Lower leg skin (tissue), 4 donors: ENCODE measurements at places on chromosomes 3 and 15. TPM values are rescaled to one million over a fixed set of nuclear protein-coding genes. Genes with fewer than 3 reads are reported as not detected.

The CNTN4 gene
- total RNA-seq = 6.1 TPM

The ST8SIA2 gene
- total RNA-seq = not detected

The ARL14 gene
- not detected for total RNA-seq

The CX3CR1 gene
- total RNA-seq = 0.23 TPM

The AADACL2 gene
- 73.1 TPM for total RNA-seq

The IL17RD gene
- total RNA-seq = 5.3 TPM

The ENTPD3 gene
- total RNA-seq = 6.2 TPM

The RNU5B-1 gene
- not detected for total RNA-seq

The KLHL40 gene
- total RNA-seq = not detected

The ADGRG7 gene
- not detected for total RNA-seq

The ANAPC13 gene
- 32.8 TPM for total RNA-seq

The GUCA1C gene
- not detected for total RNA-seq

The ZMYND10 gene
- total RNA-seq = 0.74 TPM

- no peak for DNase-seq
Observed at GRCh38 chr15:47218295-47218694, 499.0 kb upstream of the SEMA6D start.

DNA sequence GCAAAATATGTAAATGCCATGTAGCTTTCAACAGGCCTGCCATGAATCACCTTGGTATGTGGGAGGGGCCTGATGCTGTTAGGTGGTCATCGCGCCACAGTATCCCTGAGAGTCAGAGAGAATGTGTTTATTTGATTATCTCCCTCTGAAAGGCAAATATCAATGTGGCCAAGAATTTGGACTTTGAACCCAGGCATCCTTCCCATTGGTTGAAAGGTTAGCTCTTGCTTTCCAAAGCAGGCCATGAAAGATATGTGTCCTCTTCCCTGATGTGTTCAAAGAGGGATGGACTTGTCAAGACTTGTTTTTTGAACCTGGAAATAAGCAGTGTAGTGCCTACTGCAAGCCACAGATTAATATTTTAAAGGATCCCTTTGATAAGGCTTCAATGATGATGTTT is 36.7 kb downstream of the SRP14 start:
- no peak for DNase-seq

DNA sequence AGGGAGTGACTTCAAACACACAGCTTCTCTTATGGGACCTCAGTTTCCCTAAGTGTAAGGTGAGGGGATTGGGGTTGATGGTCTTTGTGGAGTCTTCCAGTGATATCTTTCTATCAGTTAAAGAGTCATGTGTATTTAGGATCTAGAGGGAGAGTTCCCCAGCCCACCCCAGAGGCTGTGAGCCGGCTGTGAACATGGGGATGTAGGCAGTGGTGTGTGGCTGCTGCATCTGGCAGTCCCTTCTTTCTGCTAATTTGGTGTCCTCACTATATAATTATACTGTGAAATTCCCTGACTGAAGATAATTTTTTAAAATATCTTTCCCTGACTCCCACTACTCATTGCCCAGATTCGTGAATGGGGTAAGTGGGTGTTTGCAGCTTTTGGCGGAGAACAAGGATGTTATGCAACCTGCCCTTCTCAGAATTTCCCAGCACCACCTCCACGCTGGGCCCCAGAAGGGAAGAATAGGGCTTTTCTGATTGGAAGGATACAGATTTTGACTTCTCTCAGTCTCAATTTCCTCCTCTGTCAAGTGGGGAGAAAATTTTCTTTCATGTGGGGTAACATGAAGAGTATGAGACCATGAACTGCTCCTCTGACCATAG is 79.0 kb upstream of the RASGRF1 start:
- no peak for DNase-seq

GRCh38 chr3:25547943-25548674 is 116.6 kb downstream of the TOP2B start:
- DNase-seq = no peak

- no peak for DNase-seq
Observed at GRCh38 chr3:73575519-73575918, 49.2 kb downstream of the PDZRN3 start.

DNA sequence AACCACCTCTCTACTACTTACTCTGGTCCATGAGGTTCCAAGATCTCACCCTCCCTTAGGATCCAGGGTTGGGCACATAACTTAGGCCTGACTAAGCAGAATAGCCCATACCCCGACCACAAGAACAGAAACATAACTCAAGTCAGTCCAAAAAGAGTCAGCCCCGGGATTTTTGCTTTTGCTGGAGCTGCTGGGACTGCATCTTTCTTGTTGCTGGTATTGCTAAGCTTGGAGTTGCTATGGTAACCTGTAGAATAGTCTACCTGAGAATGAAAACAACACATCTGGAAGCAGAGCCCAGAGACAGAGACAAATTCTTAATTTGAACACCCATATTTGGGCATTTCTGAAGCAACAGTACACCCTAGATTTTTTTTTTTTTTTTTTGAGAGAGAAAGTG is 6.5 kb downstream of the RUBCN start:
- DNase-seq = no peak

DNA sequence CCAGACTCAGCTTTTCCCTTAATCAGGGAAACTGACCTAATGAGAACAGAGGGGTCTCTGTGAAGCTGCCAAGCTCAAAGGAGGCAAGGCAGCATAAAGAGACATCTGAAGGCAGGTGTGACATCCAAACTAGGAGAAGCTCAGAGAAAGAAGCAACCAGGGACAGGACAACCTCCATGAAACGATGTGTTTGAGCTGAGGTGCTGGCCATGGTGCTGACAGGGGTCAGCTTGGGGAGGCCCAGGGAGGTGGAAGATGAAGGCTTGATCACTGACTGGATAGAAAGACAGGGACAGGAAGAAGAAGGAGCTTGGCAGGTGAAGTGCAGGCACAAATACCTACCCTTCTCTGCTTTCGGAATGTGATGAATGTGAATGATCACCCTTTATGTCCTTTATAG is 179.5 kb upstream of the NSMCE3 start:
- no peak for DNase-seq

- peak; percentile 39 for DNase-seq
Observed at GRCh38 chr15:92770641-92771040, 115.1 kb upstream of the FAM174B start.

GRCh38 chr3:136142592-136142991 is 53.5 kb downstream of the MSL2 start:
- no peak for DNase-seq

DNA sequence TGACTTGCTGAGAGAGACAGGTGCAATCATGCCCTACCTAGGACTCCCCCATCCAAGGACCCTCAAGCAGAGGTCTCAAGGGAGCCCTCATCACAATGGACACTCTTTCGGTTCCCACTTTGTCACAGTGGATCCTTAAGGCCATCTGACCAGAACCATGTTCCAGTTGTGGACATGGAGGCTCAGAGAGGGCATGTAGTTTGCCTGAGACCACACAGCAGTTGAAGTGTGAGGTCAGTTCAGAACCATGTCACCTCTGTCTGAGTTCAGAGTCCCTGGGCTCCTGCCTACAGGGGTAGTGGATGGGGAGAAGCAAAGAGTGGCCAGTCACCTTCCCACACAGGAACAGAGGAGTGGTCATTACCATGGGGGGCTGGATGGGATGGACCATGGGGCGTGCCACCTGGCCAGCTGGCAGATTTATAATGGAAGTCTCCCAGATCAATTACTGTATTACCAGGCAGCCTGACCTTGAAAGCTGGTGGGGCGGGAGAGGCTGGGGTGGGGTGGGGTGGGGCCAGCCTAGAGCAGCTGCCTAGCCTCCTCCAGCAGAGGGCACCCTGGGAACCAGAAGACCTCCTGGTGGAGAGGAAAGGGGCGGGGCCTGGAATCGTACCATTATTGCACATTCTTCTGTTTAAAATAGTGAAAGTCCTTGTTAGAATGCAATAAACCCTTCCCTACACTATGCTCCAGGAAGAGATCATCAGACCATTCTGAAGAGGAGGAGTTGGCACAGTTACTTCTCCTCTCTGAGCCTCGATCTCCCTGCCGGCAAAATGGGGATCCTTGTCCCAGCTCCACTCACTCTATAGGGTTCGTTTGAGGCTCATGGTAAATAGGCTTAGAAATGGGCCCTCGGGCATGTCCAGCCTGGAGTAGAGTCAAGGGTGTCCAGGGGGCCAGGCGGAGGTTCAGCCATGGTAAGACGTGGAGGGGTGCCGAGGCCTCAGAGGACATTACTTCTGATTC is 26.9 kb upstream of the LINGO1 start:
- no peak for DNase-seq

DNA sequence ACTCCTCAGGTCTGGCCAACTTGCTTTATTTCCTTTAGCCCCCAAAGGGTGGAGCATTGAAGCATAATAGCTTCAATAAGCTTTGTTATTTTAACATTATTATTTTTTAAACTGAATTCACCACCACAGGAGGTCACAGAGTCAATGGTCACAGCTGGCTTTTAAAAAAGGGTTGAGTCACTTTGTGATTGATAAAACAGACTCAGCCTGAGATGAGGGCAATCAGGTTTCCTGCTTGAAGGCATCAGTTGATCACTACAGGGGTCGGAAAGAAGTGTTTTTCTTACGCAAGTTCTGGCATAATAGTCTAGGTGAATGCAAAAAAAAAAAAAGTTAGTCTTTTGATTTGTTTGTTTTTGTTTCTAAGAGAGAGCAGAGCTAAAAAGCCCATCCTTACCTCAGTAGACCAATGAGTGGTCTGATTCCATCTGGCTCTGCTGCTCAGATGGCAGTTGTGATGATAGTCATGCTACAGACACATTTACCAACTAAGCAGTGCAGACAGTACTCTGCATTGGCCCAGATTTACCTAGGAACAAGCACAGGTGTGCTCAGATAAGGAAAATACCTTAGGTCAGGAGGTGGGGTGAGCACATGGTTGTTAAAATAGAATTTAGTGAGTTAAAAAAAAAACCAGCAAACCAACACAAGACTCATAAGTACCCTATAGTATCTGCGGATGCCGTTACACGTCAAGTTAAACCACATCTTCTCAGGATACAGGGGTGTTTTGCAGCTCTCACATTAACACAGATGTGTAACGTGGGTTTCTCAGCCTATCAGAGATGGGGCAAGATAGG is 22.6 kb downstream of the ZNF80 start:
- no peak for DNase-seq

DNA sequence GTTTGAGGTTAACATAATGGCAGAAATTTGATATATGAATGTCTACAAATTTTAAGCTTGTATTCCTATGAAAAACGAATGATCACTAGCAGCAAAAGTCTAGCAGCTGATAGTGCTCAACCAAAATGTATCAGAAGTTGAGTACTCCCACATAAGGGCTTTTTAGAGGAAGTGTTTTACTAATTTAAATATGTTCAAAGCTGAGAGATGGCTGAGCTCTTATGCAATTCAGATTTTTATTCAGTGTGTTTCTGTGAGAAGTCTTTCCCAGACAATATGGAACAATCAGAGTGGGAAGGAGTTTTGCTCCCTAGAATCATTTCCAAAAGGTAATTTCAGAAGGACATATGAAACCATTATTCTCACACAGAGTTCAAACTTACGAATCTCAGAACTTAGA is 327.0 kb downstream of the ZPLD1 start:
- no peak for DNase-seq

DNA sequence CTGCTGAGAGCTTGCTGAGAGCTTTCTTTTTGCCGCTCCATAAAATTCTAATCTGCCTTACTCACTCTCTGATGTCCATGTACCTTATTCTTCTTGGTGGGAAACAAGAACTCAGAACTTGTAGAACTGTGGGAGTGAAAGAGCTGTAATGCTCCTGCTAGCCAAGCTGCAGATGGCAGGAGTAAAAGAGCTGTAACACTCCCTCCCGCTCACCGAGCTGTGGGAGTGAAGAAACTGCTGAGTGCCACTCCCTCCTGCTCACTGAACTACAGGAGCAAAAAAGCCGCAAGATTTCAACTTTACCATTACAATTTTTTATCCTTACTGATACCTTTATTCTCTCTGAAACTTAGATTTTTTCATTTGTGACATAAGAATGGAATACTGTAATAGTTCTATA is 199.1 kb downstream of the SI start:
- DNase-seq = no peak

DNA sequence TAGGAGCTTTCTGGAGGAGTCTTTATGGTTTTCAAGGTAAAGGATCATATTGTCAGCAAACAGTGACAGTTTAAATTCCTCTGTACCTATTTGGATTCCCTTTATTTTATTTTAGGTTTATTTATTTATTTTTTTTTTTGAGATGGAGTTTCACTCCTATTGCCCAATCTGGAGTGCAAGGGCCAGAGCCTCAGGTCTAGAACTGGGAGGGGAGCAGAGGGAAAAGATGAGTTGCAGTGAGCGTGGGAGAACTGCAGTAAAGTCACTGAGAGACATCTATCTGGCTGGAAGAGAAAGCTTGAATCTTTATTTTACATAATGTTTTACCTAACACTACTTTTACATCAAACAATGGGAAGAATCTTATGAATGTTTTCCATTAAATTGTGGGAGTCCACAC is 49.5 kb upstream of the GK5 start:
- DNase-seq = no peak

- DNase-seq = no peak
Observed at GRCh38 chr3:20396335-20396734, 210.3 kb upstream of the SGO1 start.

GRCh38 chr15:90838139-90838538 is 30.2 kb upstream of the FURIN start:
- DNase-seq = no peak

DNA sequence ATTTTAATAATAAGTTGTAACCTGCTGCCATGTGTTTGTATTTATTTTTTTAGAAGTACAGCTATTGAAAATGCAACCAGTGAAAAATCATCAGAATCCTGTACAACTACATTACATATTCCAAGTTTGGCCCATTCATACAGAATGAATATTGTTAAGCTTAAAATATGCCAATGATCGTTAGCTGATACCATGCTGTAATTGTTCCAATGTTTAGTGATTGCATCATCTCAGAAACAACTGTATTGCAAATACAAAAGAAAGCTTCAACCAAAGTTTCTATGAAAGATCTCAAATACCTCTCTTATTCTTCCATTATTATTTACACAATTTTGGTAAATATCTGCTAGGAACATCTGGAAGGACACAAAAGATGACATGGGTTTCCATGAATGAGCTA is 51.6 kb upstream of the ALCAM start:
- DNase-seq = no peak

GRCh38 chr3:5191555-5192304 is 4.2 kb downstream of the EDEM1 start:
- DNase-seq = no peak

- DNase-seq = no peak
Observed at GRCh38 chr3:161221806-161222600, 892 bp downstream of the NMD3 start.

DNA sequence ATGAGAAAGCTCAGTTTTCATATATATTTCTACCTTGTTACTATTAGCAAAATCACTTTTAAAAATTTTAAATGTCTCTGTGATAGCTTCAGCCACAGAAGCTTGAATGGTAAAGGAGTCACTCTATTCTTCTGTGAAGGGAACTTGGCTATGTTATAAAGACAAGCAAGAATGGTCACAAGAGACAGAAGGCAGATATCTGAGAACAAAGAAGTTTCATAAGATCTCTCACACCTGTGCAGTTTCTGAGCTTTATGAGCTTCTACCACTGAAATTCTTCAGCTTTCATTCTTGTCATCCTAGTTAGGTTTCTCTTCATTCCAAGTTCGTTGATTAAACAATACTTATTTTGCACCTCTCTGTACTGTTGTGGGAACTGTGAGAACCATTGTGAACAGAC is 853.4 kb downstream of the IGSF11 start:
- no peak for DNase-seq

GRCh38 chr15:68479406-68479805 is 47.4 kb upstream of the ITGA11 start:
- no peak for DNase-seq

GRCh38 chr3:122312826-122313225 is 12.2 kb upstream of the CSTA start:
- DNase-seq = no peak

GRCh38 chr3:39433642-39434041 is 27.1 kb downstream of the RPSA start:
- DNase-seq = no peak

GRCh38 chr3:72158639-72159326 is 373.8 kb upstream of the PROK2 start:
- no peak for DNase-seq
